ENCODE measurements at places on chromosomes 2 and 18. TPM values are rescaled to one million over a fixed set of nuclear protein-coding genes. Genes with fewer than 3 reads are reported as not detected.

Gene GPR39
- 3.2 TPM for total RNA-seq

Gene NTSR2
- total RNA-seq: not detected

Gene SPP2
- total RNA-seq: not detected

Gene ATP8B1
- total RNA-seq: 26.3 TPM
